ENCODE measurements at places on chromosomes 1 and 21.

GRCh38 chr1:226604560-226605317 lies 56.2 kb downstream of the STUM start:
- no peak for DNase-seq

DNA sequence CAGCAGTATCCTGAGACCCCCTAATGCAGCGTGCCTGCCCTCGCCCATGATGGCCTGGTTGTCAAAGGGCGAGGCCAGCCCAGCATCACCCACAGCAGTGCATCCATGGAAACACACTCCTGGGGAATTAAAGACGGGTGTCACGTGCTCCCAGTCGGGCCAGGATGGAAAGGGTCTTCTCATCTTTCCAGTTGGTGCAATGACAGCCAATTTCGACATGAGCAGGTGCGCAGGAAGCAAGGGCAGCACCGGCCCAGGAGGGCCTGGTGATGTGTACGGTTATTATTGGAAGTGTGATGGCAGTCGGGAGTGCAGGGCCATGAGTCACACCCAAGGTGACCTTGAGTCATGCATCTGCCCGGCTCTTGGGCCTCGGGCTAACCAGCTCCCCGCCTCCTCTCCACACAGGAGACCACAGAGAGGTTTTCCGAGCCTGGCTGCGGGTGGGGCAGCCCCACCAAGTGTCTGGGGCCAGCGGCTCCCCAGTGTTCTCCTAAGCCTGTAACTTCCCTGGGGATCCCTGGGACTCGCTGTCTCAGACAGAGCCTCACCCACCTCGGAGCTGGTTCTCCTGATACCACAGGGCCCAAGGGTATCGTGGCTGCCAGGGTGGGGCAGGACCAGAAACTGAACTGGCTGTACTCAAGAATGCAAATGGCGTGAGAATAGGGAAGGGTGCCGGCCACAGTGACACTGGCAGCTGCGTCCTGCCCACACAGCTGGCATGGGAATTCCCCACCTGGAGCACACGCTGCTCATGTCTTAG lies 119.8 kb downstream of the SIK1 start:
- peak; percentile 36 for DNase-seq

- no peak for DNase-seq
Measured at GRCh38 chr1:81799939-81800694, 617 bp upstream of the ADGRL2 start.

- DNase-seq, result no peak
Measured at GRCh38 chr1:167543199-167543990, 10.2 kb downstream of the CREG1 start.

DNA sequence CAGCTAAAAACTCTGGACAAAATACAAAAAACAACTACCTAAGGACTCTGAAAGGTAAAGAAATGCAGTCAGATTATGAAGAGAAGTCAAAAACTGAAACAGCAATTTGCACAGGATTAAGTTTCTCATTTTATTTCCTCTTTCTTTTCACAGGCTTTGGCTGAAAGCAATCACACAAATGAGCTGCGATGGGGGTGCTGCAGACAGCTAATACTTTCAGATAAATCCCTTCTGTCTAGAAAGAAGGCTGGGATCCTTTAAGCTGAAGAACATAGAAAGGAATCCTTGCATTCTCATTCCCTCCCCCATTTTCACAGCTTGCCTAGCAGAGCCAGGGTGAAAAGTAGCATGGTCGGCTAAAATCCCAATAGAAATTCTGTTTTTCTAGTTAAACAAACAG lies 32.0 kb upstream of the PRDX6 start:
- no peak for DNase-seq

GRCh38 chr1:3948344-3948743 lies 48.3 kb upstream of the C1orf174 start:
- DNase-seq, result no peak

DNA sequence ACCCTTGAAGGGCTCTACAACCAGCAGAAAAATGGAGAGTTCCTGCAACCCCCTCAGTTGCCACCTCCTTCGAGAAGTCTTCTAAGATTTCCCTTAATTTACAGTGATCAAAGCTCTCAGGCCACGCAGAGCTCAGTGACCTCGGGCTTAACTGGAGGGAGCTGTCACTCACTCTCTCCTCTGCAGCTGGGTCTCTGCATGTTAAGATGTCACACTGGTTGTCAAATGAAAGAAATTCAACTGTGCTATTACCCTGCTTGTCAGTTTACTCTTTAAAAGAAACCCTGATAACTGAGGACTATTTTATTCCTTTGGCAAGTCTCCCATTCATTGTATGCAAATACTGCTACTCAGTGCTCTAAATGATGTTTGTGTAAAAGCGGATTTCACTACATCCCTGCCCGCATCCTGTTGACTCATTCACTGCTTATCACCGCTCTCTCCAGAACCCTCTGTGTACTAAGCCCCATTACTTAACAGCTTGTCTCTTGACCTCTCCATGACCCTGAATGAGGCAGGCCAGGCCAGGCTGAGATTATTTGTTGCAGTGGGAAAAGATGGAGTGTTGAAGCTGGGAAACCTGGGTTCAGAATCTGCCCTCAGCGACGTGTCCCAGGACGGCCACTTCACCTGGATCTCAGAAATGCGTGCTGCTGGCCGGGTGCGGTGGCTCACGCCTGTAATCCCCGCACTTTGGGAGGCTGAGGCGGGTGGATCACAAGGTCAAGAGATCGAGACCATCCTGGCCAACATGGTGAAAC lies 13.7 kb downstream of the DHRS3 start:
- DNase-seq, result peak; percentile 7

DNA sequence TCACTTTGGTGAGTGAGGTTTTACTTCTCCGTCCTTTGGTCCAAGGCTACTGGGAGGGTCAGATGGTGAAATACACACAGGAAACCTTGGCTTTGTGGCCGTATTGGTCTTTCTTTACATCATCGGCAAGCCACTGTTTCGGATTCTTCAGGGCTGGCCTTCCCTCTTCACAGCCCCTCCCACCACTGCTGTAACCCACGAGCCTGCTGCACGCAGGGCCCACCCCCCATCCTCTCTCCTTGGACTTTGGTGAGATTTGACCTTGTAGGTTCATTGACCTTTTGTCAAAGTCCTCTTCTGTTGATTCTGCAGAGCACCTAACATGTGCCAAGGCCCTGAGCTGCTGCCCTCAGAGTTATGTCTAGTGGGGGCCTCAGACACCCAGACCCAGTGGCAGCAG lies 328.6 kb downstream of the CAMTA1 start:
- no peak for DNase-seq

- no peak for DNase-seq
Measured at GRCh38 chr1:151032164-151032563, 4.2 kb upstream of the BNIPL start.

- DNase-seq, result no peak
Measured at GRCh38 chr1:173210716-173211231, 3.6 kb upstream of the TNFSF4 start.

- no peak for DNase-seq
Measured at GRCh38 chr21:35399002-35399530, 350.0 kb upstream of the RUNX1 start.

GRCh38 chr1:160004001-160004400 lies 27.8 kb downstream of the PIGM start:
- DNase-seq, result no peak

GRCh38 chr1:206663362-206663761 lies 21.3 kb upstream of the MAPKAPK2 start:
- no peak for DNase-seq

DNA sequence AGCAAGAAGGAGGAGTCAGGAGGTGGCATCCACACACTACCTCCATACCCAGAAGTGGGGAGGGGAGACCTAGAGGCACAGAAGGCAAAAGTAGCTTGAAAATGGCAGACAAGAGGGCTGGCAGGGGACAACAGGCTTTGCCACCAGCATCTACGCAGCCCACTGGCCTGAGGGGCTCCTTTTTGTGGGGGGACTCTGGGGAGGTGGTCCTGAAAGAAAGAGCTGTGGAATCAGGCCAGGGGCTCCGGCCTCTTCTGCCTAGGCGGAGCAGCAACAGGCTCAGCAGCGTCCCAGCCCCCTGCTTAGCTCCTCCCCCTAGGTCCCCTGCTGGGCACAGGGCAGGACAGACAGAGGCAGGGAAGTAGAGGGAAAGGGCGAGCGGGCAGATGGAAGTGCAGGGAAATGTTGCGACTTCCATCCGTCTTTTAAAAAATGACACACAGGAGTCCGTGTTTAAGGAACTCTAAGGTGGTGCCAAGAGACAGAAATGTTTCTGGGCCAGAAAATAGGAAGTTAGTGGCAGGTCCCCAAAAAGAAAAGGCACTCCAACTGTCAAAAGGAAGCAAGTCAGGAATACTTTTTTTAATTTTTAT lies 10.0 kb upstream of the LEFTY2 start:
- no peak for DNase-seq

GRCh38 chr1:117570988-117571409 lies 34.8 kb upstream of the TENT5C start:
- DNase-seq, result no peak

DNA sequence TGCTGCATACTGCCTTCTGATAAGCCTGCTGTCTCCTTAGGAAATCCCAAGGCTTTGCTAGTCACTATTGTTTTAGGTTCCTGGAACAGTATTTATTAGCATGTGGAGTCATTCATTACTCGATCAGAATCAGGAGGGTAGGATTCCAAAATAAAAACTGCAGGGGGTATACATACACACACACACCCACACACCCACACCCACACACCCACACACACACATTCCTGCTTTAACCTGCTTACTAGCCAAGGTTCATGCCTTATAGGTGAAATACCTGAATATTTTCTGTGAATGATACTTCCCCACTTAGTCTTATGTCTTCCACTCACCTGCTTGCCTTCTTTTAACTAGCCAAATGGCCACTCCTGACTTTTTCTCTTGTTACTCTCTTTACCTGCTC lies 325.1 kb downstream of the ADGRL2 start:
- DNase-seq, result no peak

DNA sequence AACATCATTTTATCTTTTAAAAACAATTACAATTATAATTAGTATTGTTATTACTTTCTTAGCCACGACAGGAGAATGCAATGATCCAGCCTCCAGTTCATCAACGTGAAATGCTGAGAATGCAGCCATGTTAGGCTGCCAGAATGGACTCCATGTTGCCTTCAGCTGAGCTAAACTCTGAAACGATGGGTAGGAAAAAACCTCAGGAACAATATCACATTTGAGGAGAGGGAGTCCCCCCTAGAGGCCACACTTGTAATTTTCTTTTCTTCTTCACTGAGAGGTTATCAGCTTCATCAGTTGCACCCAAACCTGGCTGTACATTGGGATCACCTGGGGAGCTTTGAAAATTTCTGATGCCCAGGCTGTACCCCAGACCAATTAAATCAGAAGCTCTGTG lies 34.6 kb upstream of the DNAH14 start:
- DNase-seq, result no peak

DNA sequence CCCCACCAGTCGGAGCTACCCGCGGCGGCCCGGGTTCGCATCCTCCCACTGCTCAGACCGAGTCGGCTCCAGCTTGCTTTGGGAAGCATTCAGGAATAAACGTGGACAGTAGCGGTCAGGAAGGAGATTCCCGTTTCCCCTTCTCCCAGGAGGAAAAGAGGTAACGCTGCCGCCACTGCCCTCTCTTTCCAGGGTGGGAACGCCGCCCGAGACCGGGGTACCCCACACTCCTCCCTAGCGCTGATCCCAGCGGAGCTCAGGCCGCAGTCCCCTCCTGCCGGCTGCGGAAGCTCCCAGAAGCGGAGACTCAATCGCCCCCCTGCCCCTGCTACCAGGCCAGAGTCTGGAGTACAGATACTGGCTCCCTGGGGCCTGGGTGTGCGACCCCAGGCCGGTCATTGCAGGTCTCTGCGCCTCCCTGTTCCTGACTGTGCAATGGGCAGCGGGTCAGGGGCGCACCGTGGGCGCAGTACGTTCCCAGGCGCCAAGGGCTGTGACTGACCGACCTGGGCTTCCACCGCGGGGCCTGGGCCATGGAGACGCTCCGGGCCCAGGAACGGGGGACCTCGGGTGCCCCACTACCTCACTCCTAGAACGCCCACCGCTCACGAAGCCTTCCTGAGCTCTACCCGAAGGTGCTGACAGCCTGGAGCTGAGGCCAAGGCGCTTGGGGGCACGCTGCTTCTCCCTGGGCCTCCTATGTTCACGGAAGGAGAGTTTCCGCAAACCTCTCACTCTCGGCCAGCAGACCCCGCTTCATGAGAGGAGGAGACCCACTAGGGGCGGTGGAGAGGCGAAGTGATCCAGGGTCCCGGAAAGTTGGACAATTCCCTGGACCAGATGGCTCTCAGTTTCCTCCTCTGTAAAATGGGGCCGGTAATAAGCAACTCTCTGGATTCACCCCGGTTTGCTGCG lies 7.8 kb downstream of the DMRTA2 start:
- no peak for DNase-seq

- DNase-seq, result no peak
Measured at GRCh38 chr1:206005778-206006180, 2.6 kb upstream of the RAB7B start.

- DNase-seq, result no peak
Measured at GRCh38 chr21:44988607-44989536, 49.0 kb downstream of the SLX9 start.

DNA sequence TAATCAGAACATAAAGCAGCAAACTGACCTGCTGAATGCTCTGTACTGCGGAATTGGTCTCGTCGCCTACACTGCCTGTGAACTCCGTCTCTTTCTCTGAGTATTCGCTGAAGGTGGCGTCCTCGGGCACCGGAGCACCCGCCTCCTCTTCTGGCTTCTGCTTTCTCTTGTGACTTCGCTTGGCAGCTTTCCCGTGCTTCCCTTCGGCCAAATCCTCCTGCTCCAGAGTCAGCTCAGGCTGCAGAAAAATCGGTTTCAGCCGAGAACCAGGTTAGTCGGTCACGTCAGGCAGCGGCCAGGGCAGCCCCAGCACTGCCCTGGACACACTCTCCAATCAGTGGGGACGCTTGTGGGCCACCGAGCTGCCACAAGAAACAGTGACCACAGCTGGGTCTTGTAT lies 35.8 kb upstream of the RIPK4 start:
- no peak for DNase-seq

- no peak for DNase-seq
Measured at GRCh38 chr1:31020007-31020790, 45.3 kb downstream of the PUM1 start.

All from GM12864 (cell line).